ENCODE measurements at places on chromosomes 7 and 10.
A peak's percentile ranks its signal among the peaks of the same experiment; 100 is the strongest.

DNA sequence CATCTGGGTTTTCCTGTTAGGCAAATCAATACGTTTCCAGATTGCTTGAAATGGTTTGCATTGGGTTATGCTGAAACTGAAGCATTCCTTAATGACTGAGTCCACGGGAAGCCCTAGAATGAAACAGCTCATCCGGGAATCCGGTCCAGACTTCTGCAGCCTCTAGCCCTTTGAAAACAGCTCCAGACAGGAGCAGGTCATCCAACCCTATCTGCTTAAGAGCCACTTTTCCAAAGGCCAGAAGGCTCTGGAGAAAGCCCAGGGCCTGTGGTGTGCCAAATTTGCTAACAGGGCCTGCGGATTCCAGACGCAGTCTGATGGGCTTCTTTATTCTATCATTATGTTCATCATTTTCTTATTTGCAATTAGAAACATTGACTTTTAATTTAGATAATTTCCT, 265.4 kb downstream of the SKIDA1 start:
- no peak for DNase-seq

- DNase-seq, result no peak
Observed at GRCh38 chr10:97065128-97065527, 120.6 kb downstream of the SLIT1 start.

- DNase-seq, result no peak
Observed at GRCh38 chr7:16187131-16187530, 234.2 kb downstream of the CRPPA start.

- peak; percentile 25 for DNase-seq
Observed at GRCh38 chr10:107814865-107815487, 650.5 kb upstream of the SORCS1 start.

DNA sequence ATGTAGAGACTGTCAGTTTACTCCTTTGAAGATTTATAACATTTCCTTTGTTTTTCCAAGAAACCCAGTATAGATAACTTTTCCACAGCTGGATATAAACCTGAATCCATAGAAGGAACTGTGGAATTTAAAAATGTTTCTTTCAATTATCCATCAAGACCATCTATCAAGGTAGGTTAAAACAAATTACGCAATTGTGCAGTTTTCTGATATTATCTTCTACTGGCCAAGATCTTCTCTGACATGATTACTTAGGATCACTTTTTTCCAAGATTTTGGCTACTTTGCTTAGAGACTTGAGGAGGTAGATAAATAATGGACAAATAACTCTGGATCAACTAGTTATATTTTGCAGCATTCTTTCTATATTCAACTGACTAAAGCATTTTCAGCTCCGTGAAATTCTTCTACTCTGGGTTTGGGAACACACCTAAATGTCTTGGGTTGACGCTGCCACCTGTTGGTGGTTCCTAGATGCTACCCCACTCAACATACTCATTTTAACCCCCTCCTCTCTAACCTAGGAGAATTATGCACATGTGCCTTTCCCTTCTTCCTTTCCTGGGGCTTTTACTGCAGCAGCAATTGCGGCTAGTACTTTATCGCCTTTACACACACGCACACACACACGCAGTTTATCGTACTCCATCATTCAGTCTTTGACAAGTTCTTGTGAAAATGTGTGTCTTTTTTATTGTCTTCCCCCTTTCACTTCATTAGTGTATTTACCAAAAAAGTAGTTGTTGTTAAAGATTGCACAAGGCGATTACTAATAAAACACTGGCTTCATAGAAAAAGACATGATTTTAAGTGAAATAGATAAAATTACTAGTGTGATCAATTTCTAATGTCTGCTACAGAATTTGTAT, 32.7 kb downstream of the ABCB5 start:
- DNase-seq, result no peak

- DNase-seq, result peak; percentile 22
Observed at GRCh38 chr7:106757846-106758245, 96.9 kb upstream of the CCDC71L start.

GRCh38 chr10:124644236-124644635, 99.9 kb downstream of the FAM53B start:
- DNase-seq, result no peak

DNA sequence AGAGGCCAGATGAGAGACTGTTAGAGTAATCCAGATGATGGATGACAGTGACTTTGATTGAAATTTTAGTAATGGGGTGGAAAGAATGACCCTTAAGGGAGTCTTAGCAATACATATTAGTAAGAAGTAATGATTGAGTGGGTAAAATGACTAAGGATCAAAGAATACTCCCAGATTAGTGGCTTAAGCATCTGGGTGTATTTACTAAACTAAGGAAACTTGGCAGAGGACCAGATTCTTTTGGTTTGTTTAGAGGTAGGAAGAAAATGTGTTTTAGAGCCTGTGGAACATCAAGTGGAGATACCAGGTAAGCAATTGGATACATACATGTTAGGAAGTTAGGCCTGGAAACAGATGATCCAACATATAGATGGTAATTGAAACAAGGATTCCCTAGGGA, 58.8 kb upstream of the ADRA2A start:
- DNase-seq, result no peak

DNA sequence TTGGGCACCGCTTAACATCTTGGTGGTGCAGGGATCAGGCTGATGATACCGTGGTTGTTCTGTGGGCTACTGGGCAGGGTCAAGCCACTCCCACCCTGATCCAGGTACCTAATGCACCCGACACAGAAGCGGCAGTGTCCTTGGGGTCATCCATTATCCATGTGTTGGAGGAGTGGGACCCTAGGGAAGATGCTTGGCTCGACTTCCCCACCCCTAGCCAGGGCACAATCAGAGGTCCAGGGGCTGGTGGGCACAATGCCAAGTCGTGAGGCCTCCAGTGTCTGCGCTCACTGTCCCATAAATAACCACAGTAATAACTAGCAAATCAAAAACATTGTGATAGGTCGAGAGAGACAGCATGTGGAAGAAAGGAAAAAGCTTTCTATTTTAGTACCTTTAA, 37.7 kb downstream of the HTRA1 start:
- DNase-seq, result no peak

GRCh38 chr10:110356628-110357245, 52.0 kb upstream of the SMNDC1 start:
- DNase-seq, result no peak

DNA sequence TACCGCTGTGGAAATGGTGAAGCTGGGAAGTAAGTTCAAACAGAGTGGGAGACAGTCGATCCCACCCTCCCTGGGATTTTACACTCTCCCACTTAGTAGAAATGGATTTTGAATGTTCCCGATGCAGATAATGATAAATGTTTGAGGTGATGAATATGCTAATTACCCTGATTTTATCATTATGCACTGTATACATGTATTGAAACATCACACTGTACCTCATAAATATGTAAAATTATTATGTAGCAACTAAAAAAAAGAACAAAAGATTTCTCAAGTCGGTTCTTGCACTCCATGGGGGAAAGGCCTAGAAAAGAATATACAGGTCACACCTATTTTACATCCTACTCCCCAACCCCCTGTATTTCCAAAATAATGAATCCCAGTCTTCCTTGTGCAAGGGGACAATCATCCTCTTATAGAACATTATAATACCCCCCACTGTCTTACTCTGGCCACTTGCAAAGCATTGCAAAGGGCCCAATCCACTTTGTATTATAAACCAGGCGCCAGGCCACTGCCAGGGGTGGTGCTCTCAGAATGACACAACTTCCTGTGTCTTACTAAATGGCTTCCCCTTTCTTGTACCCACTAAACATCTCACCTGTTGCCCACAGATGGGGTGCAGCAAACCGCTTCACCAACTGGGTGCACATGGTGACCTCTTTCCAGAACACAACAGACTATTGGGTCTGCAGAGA, 20.6 kb upstream of the OR2AE1 start:
- no peak for DNase-seq

GRCh38 chr10:128498378-128498730, 372.1 kb upstream of the MKI67 start:
- no peak for DNase-seq

- no peak for DNase-seq
Observed at GRCh38 chr10:5317547-5318107, 47.1 kb upstream of the UCN3 start.

DNA sequence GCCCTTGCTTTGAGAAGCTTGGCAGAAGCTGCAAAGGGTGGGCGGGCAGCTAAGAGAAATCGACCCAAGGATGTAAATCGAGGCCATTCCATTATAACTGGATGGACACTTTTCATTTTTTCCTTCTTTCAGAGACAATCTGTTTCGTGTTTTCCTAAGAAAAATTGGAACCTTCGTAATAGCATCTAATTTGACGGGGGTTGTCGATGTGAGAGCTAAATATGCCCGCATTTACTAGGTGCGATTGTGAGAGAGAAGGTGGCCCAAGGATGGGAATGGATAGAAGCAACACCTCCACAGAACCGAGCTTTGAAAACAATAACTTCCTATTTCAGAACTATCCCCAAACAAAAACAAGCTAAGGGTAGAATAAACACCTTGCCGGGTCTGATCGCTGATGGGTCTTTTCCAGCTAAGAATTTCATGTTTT, 848 bp upstream of the HOXA4 start:
- DNase-seq, result no peak

- DNase-seq, result peak; percentile 95
Observed at GRCh38 chr10:71860243-71861029, 9.4 kb upstream of the PSAP start.

DNA sequence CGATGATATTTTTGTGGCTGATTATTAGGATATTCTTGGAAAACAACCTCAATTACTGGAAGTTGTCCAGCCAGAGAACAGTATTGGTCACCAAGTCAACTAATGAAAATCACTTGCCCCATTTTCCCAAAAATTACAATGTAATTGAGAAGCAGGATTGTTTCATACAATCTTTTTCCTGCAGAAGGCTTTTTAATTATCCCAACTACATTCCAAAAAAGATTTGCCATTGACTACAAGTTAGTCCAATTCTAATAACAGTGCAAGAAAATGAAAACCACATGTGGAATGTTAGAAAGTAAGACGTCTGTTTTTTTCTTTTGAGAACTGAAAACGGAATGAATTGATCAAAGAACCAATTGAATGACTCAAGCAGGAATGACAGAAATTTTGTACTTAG, 1195.8 kb downstream of the SORCS1 start:
- peak; percentile 21 for DNase-seq

- DNase-seq, result no peak
Observed at GRCh38 chr10:62501547-62501946, 127.4 kb downstream of the ZNF365 start.

GRCh38 chr10:75910032-75910431, 478.6 kb downstream of the LRMDA start:
- DNase-seq, result no peak

GRCh38 chr10:104330168-104331110, 7.8 kb downstream of the ITPRIP start:
- peak; percentile 87 for DNase-seq

GRCh38 chr7:146136357-146136875, 19.8 kb downstream of the CNTNAP2 start:
- DNase-seq, result no peak

DNA sequence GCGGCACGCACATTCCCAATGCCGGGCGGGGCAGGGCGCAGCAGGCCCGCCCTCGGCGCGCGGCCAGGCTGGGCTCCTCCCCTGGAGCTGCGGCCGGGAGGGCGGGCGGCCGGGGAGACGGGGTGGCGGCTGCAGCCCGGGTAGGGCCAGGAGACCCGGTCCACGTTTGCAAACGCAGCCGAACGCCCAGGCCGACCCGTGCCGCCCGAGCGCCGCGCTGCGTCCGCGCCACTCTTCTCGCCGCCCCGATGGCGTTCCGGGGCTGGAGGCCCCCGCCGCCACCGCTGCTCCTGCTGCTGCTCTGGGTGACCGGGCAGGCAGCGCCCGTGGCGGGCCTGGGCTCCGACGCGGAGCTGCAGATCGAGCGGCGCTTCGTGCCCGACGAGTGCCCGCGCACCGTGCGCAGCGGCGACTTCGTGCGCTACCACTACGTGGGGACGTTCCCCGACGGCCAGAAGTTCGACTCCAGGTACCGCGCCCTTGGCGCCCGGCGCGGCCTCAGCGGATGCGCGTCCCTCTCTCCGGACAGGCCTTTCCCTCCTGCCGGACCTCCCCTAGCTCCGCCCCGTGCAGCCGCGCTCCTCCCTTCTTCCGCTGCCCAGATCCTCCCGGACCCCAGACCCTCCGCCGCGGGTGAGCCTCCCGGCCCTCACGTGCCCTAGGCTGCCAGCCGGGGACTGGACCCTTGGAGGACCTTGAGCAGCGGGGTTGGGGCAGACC, at the start of gene FKBP9:
FKBP9 (plus strand) TSS at position 115 of the 720 bp plus-strand sequence; CDS start at position 249, 134 bp downstream.
- peak; percentile 81 for DNase-seq

DNA sequence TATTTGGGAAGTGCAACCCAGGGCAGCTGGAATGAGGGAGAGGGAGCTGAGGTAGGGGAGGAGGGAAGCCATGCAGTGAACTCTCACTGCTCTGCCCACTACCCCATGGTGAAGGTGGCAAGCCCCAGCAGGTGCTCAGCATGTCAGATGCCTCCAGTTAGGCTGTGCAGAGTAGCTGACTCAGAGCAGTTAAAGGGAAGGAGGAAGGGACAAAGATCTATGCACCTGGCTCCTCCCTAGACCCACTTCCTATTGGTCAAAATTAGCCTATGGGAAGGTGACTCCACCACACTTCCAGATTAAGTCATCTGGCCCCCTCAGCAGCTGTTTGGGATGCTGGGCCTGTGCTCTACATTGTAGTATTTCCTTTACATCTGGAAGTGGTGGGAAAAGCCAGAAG, 125.7 kb upstream of the MTPN start:
- no peak for DNase-seq

GRCh38 chr7:33805630-33806233, 99.6 kb upstream of the BMPER start:
- no peak for DNase-seq

GRCh38 chr7:106721816-106722785, 61.1 kb upstream of the CCDC71L start:
- no peak for DNase-seq

DNA sequence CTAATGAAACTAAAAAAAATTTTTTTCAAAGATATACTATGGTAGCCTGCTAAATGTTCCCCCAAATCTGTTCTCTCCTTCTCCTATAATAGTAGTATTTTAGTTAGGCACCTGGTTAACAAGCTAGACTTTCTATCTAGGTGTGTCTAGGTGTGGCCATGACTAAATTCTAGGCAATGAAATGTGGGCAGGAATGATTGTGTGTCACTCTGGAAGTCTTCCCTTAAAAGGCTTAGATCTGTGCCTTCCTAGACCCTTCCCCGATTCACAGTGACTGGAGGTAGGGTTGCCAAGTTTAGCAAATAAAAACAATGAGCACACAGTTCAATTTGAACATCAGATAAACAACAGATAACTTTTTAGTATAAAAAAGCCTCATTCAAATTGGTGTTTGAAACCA, 8.3 kb upstream of the ARHGAP21 start:
- no peak for DNase-seq

Data from skin of body (tissue), 3 donors.